ENCODE measurements at places on chromosomes 5 and 9. TPM values are rescaled to one million over a fixed set of nuclear protein-coding genes. Genes with fewer than 3 reads are reported as not detected.

Gene MED27
- 24.4 TPM for total RNA-seq

Gene FOXD4L4
- 0.24 TPM for total RNA-seq

Gene C9orf153
- 0.18 TPM for total RNA-seq

Gene RAI14
- total RNA-seq: 3.3 TPM

Gene PCDHA7
- total RNA-seq: 0.08 TPM

Gene GFI1B
- total RNA-seq: not detected

Gene PCDHGA2
- 0.11 TPM for total RNA-seq

Gene CBY3
- total RNA-seq: not detected

GRCh38 chr9:5622016-5622415 is 6.9 kb upstream of the RIC1 start:
- DNase-seq: no peak

DNA sequence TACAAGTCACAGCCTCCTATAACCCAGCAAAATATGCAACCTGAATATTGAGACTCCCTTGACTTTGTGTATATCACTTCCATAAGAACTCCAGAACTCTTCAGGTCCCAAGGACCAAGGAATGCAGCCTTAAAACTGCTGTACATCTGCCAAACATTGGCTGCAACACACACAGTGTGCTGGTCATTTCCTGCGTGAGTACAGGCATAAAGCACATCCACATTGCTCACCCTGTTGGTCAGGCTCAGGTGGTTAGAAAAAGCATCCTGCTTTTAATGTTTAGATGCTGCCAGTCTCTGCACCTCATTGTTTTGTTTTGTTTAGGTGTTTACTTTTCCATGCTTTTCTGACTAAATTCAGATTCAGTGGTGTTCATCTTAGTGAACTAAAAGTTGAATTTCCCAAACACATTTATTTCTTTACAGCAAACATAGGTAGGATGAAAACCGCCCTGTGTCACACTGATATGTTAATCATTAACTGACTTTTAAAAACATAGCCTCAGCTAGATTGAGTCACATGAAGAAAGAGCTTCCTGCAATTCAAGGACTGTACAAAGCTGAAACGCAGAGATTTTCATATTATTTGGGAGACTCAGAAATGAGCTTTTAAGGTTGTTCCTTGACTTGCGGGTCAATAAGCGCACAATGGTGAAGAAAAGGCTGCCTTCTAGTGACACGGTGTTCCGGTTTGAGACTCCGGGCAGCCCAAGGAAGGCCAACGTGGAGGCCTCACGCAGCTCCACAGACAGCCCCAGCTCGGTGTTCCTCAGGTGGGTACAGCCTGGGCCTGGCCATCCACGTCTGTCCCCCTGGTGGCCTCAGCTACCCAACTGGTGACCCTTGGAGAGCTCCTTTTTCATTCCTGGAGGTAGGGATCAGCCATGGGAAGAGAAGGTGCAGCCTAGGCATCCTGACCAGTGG is 52.2 kb upstream of the GRAMD2B start:
- no peak for DNase-seq

DNA sequence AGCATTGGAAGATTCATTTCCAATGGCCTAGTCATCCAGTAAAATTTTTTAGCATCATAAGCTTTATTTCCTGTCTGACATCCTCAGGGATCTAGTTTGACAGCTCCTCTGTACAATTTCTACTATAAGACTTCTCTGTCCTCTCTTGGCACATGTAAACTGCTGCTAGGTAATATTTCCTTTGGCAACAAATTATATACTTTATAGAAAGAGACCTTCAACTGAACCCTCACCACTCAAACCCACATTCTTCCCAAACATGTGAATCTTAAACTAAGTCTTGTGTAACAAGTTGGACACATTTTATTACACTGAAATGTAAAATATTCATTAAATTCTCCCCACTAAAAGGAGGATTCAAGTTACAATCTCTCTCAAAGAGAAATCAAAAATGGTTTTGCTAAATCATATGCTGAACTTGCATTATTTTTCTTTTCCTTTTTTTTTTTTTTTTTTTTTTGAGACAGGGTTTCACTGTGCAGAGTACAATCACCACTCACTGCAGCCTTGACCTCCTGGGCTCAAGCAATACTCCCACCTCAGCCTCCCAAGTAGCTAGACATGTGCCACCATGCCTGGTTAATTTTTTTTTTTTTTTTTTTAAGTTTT is 36.9 kb downstream of the SCAI start:
- DNase-seq: no peak

GRCh38 chr9:113349445-113350094 is at the start of gene BSPRY:
Gene BSPRY, plus strand, starts transcription at chr9:113349541. Its CDS starts 39 bp downstream, at chr9:113349580.
- no peak for DNase-seq

GRCh38 chr5:61817472-61818326 is 485.6 kb downstream of the ZSWIM6 start:
- DNase-seq: no peak

GRCh38 chr5:125564317-125564975 is 818.0 kb upstream of the ZNF608 start:
- no peak for DNase-seq

- no peak for DNase-seq
Observed at GRCh38 chr9:128727640-128728248, 3.8 kb upstream of the ZDHHC12 start.

DNA sequence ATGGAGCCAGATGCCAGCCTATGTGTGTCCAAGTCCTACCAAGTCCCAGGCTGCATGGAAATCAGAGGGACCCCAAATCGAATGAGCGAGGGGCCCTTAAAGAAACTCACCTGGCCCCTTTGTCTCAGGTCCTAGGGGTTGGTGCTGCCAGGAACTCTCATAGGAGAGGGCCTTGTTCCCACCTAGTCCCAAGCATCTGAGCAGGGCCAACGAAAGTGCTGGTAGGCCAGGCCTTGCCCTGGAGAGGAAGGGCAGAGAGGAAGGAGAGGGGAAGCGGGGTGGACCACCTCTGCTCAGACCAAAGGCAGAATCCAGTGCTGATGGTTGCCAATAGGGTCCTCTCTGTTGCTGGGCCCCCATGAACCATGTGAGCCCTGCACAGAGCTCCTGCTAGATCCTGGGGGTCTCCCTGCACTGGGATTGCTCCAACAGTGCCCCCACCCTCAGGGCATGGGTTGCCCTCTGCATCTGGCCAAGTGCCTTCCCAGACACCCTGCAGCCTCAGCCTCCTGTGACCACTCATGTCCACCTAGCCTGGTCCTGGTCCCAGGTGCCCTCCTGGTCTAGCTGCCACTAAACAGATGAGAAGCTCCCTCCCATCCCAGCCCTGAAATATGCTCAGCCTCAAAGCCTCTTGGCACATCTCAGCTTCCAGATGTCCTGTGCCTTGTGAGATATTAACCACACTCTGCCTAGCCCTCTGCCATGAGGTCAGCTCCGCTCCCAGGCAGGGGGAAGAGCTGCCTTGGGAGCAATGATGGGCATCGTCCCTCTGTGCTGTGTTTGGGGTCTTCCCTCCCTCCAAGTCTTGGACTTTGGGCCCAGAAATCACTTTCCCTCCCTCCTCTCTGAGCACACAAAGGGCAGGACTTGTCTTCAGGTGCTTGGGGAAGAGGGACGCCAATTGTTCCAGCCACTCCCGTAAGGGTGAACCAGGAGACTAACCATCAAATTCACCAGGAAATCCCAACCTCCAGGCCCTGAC is 109.6 kb downstream of the ADAMTS2 start:
- no peak for DNase-seq

- no peak for DNase-seq
Observed at GRCh38 chr5:90311401-90311800, 98.2 kb downstream of the CETN3 start.

GRCh38 chr9:137694236-137694959 is 75.6 kb downstream of the EHMT1 start:
- no peak for DNase-seq

DNA sequence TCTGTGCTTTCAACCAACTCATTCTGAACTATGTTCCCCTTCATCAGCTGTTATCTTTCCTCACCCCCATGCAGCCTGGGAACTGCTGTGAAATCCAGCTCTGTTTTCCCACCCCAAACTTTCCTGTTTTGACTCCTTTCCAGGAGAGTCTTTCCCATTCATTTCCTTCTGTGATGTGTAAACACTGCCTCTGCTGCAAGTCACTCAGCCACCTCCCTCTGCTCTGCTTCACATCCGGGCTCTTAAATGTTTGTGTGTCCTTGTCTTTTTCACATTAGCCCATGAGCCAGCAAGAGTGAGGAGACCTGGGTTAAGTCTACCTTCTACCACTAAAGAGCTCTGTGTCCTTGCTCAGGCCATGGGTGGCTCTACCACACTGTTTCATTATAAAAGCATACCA is 137.5 kb downstream of the ICE1 start:
- DNase-seq: no peak

DNA sequence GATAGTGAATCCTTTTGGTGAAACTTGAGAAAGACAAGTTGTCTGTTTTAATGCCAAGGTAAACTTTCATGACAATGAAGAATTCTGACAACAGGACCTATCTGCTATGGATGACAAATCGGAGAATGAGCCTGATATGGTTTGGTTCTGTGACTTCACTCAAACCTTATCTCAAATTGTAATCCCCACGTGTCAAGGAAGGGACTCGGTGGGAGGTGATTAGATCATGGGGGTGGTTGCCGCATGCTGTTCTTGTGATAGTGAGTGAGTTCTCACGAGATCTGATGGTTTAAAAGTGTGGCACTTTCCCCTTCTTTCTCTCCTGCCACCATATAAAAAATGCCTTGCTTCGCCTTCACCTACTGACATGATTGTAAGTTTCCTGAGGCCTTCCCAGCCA is 1964.1 kb upstream of the CDH9 start:
- DNase-seq: no peak

DNA sequence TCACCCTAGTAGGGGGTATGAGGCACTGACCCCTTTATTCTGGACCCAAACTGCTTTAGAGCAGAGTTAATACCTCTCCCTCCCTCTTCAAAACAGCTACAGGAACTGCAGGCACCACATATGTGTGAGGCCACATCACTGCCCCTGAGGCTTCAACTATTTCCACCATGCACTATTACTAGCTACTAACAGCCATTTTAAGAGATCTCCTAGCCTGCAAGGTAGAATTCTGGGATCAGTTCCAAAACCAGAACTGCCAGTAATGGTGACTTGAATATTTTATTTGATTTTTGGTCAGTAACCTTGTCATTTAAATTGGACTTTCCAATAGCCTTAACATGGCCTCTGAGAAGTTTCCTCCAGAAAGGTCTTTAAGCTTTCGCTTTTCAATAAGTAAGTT is 55.3 kb upstream of the FSD1L start:
- DNase-seq: no peak

GRCh38 chr5:27854243-27854852 is 816.0 kb upstream of the CDH9 start:
- no peak for DNase-seq

GRCh38 chr9:37788332-37788731 is 3.5 kb upstream of the EXOSC3 start:
- no peak for DNase-seq

DNA sequence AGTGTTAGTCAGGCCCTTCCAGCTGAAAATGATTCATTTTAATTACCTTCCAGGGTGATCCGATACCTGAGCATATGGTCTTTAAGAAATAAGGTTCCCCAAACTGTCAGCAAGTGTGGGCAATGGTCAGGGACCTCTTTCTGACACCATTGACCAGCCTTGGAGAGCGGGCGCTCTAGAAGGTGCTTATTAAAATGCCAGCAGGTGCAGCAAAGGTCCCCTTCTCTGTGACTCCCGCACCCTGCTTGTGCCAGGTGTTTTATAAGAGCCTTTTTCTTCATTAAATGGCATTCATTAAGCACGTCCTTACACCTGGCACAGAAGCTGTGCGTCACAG is 85.3 kb downstream of the MVB12B start:
- DNase-seq: no peak

DNA sequence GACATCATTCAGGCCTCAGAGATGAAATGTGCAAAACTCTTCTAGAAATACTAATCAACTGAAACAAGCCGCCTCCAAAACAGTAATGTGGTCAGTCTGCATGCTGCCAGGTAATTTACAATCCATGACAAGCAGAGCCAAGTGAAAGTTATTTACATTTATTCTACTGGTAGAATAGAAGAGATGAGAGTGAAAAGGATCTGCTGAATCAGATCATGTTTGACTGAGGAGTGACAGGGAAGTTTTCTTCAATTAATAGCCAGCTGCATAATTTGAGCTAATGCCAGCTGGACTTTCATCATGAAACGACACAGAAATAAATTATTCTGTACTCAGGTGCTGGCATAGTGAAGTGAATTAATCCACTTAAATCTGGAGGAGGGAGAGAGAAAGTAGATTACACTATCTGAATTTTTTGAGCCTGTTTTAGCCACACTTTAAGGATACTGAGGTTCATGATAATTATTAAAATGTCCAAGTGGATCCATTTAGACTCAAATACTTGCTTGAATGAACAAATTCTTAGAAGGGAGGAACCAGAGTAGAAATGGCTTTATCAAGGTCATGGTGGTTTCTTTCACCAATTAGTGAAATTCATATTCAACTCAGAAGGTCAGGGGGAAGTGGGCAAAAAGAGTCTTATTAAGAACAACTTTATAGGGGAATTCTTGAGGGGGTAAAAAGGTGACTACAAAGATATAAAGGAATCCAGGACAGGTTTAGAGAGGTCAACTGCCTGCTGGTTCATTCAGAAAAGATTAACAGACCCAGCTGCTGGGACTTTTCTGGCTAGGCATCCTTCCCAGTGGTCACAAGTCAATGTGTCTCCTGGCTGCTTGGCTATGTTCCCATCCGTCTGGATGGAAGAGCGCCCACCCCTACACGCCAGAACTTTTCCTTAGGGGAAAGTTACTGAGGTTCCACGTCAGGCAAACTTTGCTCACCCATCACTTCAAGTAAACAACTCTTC is 350.4 kb downstream of the PDE4D start:
- no peak for DNase-seq

GRCh38 chr5:131081913-131082488 is 83.1 kb downstream of the HINT1 start:
- DNase-seq: no peak

GRCh38 chr5:93417490-93417889 is 163.5 kb downstream of the NR2F1-AS1 start:
- DNase-seq: no peak

DNA sequence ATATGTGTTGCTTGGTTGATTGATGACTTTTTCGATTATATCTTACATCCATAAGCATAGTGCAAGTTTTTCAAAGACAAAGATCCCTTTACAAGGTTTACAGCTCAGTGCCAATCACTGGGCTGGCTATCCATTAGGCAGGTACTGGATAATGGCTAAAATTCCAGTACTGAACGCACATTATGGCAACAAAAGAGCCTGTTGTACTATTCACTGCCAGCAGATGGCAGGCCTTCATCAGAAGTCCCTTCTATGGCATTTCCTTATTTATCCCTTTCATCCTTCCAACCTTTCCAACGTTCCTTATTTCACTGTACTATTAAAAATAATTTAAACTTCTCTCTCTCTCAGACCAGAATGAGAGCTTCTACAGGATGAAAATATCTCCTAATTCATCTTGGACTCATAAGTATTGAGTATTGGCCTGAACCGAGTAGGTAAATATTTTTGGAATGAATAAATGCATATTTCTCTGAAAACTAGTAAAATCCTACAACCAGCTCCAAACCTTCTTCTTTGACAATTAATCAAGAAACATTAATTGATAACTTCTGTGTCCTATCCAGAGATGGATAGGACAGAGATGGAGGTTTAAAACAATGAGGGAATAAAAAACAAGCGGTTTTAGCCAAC is 6.7 kb upstream of the WNT8A start:
- DNase-seq: no peak

Data from GM12878 (cell line).